Heart right ventricle (tissue), 16 donors: ENCODE measurements at places on chromosomes 12 and 14. TPM values are rescaled to one million over a fixed set of nuclear protein-coding genes. Genes with fewer than 3 reads are reported as not detected.

DNA sequence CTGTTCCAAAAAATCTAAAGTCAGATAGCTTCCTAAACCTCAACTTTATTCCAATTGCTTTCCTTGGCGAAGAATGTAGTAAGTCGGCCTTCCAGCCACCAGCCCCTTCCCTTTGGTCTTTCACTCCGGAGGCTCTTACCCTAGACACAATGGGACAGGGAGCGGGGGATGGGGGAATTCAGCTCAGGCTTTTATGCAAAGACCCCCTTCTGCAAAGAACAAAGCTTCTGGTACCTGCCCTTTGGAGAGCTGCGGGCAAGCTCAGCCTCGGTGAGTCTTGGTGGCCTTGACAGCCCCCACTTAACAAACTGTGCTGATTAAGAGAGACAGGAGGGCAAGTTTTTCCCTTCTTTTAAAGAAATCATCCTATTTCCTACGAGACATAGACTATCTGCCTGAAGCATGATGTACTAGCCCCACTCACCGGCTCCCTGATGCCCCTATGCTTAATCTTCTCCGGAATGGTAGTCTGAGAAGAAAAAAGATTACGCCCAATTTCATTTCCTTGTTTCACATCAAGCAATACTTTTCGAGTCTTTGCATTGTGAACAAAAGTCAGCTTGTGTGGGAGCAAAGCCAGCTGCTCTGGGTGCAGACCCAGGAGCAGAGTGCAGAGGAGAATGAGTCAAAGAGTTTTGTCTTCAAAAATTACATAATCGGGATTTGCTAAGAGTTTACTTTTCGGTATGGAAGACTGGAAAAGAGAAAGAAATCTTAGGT lies 1.5 kb upstream of the NANOG start:
- no peak for DNase-seq

DNA sequence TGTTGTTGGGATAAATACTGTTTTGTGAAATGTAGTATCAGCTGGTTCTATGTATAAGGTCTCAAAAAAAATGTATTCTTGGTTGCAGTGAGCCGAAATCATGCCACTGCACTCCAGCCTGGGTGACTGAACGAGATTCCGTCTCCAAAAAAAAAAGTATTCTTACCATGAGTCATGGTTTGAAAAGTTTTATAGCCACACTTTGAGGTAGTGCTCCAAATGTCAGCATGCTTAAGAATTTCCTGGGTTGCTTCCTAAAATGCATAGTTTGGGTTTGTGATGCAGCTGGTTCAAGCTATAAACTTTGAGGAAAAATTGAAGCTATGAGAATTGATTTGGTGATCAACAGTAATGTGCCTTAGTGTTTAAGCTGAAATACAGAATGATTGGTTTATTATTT lies 48.0 kb downstream of the ETNK1 start:
- DNase-seq: no peak

Gene GPD1
- 15.8 TPM for polyA plus RNA-seq

Gene LAG3
- 1.2 TPM for polyA plus RNA-seq

Gene GALNT8
- polyA plus RNA-seq: 1.3 TPM
